ENCODE measurements at places on chromosomes 4 and X.
A peak's percentile ranks its signal among the peaks of the same experiment; 100 is the strongest.

DNA sequence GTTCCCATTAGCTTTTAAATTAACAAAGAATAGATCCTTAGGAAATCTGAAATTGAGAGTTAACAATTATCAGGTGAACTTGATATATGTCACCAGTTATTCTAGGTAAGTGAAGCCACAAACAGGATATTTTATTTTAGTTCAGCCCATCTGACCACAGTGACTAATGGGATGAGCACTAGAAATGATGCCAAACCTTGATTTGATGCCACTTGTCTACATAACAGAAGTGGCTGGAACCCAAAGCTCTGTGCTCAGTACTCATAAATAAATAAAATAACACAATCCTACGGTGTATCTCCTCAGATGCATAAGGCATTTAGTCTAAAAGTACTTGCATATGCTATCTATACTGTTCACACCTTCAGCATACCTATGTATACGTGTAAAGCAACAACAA is 12.2 kb downstream of the SLITRK4 start:
- no peak for DNase-seq

DNA sequence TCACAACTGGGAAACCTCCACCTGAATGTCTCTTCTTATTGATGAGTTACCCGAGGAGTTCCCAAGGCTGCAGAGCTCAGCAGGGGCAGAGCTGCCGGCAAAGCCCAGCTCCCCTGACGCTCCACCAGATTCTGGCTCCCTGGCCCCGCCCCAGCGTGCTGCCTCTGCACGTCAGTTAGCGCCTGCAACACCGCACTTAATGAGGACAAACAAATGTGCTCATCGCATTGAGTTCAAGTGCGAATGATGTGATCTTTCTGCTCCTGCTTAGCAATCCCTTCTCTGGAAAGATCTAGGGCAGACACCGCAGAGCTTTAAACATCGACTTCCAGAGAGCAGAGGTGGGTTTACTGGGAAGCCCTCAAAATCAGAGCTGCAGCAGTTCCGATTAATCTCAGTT is 55.5 kb upstream of the FBXW7 start:
- DNase-seq = peak; percentile 25

- DNase-seq = no peak
These were observed 544.7 kb upstream of the NR3C2 start for GRCh38 chr4:148986951-148987350.

DNA sequence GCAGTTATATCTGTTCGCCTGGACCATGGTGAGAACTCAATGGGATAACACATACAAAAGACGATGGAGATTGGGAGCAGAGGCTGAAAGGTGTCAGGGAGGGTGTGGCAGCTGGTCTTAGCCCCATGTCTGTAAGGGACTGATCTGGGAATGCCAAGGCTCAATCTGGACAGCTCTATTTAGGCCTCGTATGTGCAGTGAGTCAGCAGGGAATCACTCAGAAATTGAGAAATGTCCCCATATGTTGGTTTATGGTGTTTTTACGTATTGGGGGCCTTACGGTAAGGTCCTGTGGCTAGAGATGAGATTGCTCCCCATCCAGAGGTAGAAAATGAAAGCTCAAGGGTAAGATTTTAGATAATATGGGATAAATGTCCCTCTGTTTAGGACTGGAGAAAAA is 71.4 kb upstream of the TTC29 start:
- no peak for DNase-seq

DNA sequence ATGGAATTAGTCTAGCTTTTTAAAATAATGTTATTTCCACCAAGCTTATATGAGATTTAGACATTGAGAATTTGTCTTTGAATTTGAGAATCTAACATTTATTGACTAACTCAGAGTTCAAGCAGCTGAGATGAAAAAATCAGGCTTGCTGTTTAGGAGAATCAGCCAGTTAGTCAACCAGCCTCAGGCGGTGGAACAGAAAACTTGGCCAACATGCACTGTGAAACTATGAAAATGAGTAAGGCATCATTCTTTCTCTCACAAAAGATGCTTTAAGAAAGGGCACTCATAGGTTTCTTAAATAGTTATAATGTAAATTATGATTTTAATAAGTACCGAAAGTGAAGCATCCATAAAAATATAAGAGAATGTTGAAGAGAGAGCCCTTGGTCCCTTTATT is 84.2 kb downstream of the NFKB1 start:
- DNase-seq = no peak

DNA sequence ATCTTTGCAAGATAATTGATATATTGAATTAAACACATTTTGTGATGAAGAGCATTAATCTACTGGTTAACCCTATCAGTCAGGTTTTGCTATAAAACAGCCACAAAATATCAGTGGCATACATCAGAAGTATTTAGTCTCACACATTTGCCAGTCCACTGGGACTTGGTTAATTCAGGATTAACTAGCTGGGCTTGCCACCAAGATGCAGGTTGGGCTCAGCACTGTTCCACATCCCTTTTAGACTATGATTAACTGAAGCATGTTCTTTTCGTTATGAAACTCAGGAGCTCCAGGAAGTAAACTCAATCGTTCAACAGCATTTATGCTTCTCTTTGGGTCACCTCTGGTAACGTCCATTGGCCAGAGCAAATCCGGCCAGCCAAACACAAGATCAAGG is 538.1 kb upstream of the HS3ST1 start:
- DNase-seq = no peak

GRCh38 chr4:159766241-159766640 is 663.4 kb downstream of the RAPGEF2 start:
- DNase-seq = no peak

GRCh38 chr4:153112041-153112441 is 92.2 kb upstream of the TRIM2 start:
- peak; percentile 65 for DNase-seq

- DNase-seq = no peak
These were observed at the start of gene TLL1 for GRCh38 chr4:165872461-165873297. Gene TLL1, plus strand, starts transcription at chr4:165873237. Its CDS starts 668 bp downstream, at chr4:165873905.

DNA sequence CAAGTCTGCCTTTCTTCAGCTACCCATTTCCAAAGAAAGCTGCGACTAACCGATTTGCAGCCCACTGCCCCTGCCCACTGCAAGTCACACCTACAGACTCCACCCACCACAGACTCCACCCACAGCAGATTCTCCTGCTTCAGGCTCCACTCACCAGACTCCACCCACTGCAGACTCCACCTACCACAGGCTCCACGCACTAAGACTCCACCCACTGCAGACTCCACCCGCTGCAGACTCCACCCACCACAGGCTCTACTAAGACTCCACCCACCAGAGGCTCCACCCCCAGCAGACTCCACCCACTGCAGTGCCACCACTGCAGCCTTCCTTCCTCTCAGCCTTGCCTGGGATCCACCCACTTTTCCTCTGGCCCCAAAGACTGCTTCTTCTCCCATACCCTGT is 41.3 kb downstream of the ABLIM2 start:
- DNase-seq = no peak

DNA sequence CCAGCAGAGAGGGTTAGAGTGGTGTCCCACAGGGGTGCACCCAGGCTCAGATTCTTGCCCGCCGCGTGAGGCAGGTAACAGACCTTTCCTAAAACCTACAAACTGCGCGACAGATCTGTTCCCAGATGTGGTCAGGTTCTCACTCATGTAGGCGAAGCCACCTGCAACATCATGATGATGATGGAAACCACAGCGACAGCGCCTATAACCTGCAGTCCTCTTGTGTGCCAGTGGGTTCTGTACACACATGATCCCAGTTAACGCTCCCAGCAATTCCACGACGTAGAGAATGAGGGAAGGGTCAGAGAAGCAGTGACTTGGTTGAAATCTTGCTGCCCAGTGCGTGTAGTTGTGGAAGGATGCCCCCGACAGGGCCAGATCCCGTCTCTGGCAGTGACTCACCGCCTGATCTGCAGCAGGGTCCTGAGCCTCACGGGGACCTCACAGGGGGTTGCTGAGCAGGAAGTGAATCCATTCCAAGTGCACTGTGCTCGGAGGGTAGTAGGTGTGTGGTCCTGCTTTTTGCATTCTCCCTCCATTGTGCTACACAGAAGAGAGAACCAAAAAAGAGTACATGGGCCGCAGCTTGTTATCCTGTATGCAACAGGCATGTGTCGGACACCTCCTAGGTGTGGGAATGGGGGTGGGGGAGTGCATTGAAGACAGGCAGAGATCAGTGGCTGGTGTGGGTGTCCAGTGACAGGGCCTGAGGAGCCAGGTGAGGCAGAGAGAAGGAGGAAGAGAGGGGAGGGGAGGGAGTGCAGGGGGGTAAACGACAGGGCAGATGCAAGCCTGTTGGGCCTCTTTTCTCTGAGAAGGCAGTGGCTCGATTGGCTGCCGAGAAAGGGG is 66.6 kb downstream of the MTMR1 start:
- no peak for DNase-seq

GRCh38 chr4:76993787-76994641 is 44.5 kb downstream of the SEPTIN11 start:
- peak; percentile 14 for DNase-seq

GRCh38 chr4:36835246-36835645 is 409.3 kb upstream of the NWD2 start:
- no peak for DNase-seq

DNA sequence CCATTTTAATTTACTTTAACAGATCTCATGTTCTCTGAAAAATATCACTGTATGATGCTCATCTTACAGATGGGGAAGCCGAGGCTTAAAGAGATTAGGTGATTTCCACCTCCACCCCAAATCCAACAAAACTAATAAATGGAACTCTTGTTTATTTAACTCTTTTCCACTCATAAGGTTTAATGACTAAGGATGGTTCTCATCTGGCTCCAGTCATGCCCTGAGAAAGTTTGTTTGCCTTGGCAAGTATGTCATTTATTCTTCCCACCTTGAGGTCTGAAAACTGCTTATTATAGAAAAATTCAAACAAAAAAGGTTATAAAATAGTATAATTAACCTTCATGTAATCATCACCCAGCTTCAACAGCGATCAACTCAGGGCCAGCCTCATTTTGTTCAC is 56.3 kb downstream of the PPEF2 start:
- no peak for DNase-seq

- DNase-seq = no peak
These were observed 264.0 kb downstream of the MID1IP1 start for GRCh38 chrX:39065051-39065871.

DNA sequence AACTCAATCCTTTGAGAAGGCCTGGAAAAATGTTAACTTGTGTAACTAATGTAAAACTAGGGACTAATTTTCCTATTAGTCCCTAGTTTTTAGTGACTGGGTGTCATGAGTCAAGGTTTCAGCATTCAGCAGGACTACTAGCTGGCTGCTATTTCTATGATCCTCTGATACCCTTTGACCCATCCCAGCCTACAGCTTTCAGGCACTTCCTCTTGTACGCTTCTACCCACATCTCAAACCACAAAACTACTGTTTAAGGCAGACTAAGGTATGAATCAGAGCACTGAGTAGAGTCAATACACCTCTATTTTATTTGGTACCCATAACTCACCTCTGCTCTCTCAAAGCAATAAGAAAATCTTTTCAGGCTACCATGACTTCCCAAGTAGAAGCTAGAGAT is 809.6 kb downstream of the PDHA2 start:
- no peak for DNase-seq

DNA sequence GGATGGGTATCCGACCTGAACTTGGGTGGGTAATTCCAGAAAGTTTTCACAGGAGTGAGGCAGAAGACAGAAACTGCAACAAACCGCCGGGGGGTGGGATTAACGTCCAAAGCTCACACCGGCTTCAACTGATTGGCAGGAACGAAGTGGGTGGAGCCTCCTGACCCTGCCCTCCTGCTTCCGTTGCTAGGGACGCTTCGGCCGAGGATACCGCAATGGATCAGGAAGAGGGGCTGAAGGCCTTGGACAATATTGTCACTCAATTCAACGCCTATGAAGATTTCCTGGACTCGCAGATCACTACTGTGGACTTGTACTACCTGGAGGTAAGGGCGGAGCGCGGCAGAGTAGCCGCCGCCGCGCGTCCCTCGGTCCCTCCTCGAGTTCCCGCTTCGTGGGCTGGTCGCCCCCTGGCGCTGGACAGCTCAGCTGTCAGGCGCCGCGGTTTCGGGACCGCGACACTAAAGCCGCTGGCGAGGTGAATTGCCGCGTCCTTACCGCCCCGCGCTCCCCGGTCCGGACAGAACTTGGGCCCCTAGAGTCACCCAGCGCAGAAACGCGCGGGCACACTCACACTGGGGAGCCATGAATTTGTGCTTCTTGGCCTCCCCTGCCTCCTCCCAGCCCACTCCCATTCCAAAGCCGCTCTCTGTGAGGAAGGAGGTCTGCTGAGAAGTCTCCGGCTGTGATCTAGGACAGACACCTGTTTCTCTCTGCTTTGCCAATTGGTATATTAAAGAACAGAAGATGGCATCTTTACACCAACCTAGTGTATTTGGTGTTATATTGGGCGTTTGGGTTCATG is at the start of gene CFAP299:
Gene CFAP299, plus strand, starts transcription at position 177 of the 805 bp plus-strand sequence.
- peak; percentile 34 for DNase-seq

DNA sequence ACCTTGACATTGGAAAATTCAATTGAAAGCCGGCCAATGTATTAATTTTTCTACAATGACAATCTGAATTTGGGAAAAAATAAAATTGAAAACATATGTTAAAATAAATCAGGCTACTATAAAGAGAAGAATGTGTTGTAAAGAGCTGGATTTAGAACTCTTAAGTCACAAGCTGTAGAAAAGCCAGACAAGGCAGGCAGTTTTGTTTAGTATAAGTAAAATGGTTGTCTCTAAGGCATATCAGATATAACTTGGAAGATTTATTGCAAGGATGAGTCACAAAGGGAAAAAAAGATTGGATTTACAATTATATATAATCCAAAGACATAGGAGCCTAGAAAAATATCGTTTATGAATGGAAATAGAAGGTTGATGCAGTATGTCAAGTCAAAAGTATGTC is 549.1 kb upstream of the EPHA5 start:
- DNase-seq = no peak

DNA sequence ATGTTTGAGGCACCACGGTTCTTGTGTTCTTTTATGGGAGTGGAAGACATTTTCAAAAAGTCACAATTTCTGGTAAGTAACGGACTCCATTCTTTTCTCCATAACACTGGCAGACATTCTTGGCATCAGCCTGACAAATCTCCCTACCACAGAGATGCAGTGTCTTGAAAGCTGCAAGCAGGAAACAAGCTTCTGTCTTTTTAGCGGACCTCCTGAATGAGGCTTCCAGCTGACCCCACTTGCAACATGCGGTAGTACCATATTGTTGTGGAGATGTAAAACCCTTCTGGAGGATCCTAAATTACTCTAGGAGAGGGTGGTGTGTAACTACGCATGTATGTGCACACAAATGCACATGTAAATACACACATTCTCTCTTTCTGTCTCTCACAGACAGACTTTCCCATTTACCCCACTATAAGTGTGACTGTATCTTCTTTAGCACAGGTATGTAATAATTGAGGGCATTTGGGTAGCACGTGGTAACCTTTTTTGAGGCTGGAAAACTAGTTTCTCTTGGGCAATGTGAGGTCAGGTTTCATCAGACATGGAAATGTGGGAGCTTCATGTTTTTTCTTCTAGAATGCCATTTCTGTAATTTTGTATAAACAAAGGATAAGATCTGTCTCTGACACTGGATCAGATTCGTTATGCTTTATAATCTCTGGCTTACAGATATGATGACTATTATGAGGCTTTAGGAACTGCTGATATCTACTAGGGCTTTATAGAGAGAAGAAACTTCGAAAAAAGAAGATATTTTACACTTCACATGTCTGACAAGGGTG is 130.1 kb downstream of the MGST2 start:
- no peak for DNase-seq

Measured in naive thymus-derived CD8-positive, alpha-beta T cell (primary cell).